ENCODE measurements at places on chromosomes 11 and 22.

DNA sequence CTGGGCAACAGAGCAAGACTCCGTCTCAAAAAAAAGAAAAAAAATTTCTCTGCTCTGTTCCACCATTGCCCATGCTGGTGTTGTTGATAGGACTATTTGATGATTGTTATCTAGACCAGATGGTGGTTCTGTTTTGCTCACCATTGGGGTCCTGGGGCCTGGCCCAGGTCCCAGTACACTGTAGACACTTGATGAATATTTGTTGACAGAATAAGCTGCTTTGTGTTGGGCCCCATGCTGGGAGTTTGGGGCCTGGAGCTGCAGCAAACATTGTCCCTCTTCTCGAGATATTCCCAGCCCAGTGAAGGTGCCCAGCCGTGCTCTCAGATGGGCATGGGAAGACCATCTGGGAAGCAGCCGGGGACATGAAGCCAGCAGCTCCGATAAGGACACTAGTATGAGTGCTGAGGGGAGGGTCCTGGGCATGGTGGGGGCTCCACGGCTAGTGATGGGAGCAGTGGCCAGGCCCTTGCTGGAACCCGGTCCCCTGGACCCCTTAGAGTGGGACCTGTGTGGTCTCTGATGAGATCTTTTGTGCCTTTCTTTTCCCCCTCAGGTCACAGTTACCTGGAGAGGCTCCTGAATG, 13.6 kb downstream of the INCENP start:
- no peak for DNase-seq

DNA sequence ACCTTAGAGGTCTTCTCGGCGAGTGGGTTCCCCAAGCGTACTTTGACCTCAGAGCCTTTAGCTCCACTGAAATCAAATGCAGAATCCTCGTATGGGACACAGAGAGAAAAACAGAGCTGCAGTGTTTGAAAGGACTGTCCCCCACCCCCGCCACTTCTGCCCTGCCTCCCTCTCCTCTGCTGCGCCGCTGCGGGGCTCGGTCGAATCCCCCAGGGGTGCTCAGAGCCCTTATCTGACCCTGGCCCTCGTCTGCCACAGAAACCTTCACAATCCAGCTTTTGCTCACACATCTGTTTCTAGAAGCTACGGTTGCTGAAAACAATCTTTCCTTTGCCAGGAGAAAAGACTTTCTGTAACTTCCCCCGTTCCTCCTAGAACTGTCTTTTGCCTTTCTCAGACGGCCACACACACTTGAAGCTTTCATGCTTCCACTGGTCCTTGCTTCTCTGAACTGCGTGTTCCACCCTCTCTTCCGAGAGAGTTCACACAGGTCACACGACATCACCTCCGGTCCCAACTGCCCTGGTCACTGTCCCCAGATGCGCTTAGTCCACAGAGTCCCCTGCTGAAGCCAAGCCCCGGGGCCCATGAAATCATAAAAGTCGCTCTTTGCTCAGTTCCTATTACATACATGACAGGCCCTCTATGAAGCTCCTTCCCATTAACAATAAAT, 3.7 kb downstream of the SMIM35 start:
- no peak for DNase-seq

GRCh38 chr11:57773026-57773598, 11.5 kb downstream of the CTNND1 start:
- no peak for DNase-seq

- DNase-seq, result no peak
Observed at GRCh38 chr22:35842519-35842913, 124.8 kb downstream of the APOL5 start.

DNA sequence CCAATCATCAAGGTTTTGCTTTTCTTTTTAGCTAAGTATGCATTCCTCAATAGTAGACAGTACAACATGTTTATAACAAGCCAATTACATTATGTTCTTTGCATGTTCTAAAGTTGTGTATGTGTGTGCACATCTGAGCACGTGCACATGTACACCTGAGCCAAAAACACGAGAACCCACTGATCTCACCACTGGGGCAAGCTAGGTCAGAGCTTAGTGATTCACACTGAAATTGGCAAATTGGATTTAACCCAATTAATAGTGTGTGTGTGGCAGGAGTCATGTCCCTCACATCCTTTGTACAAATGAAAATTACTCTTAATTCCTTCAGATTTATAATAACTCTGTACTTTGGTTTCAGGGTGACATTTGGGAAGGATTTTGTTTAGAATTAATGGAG, 145.7 kb upstream of the TEAD1 start:
- no peak for DNase-seq

GRCh38 chr11:48148749-48149148, 67.9 kb upstream of the OR4B1 start:
- no peak for DNase-seq

- DNase-seq, result no peak
Observed at GRCh38 chr11:121892131-121892681, 223.8 kb downstream of the BLID start.

DNA sequence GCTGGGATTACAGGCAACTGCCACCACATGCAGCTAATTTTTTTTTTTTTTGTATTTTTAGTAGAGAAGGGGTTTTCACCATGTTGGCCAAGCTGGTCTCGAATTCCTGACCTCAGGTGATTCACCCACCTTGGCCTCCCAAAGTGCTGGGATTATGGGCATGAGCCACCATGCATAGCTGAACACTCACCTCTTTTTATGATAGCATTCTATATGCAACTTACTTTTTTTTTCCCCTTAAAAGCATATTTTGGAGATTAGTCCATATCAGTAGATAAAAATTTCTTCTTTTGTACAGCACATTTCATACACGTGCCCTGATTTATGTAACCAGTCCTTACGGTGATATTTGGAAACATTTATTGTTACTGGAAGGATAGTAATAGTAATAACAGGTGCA, 14.6 kb downstream of the GTPBP1 start:
- DNase-seq, result no peak

- no peak for DNase-seq
Observed at GRCh38 chr11:68564261-68564660, 103.7 kb downstream of the PPP6R3 start.

- no peak for DNase-seq
Observed at GRCh38 chr22:47318041-47318737, 555.7 kb downstream of the TBC1D22A start.

- no peak for DNase-seq
Observed at GRCh38 chr11:79600711-79601110, 159.9 kb upstream of the TENM4 start.

DNA sequence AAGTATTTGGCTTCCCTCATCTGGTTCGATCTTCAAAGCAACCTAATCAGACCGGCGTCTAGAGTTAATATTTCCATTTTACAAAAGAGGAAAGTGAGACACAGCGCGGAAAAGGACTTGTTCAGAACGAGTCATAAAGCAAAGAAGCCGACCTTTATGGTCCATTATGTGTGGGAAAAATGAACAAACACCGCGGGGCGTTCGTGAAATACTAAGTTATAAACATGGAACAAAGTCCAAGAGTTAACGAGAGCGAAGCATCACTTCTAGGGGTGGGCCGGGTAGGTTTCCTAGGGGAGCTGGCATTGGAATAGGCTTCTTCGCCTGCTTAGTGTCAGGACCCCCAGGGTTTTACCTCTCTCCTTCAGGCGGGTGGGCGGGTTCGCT, 575 bp downstream of the DUSP18 start:
- no peak for DNase-seq

DNA sequence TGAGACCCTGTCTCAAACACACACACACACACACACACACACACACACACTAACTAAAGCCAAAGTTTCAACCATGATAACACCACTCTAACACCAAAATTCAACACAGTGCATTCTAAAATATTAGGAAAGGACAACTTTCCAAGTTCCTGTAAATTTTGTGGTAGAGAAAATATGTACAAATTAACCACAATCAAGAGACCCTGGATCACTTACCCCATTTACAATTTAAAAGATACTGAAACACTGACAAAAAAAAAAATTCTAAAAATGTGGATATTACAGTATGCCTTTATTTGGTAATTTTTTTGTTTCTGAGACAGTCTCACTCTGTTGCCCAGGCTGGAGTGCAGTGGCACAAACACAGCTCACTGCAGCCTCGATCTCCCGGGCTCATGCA, 9.7 kb downstream of the MRTFA start:
- no peak for DNase-seq

- no peak for DNase-seq
Observed at GRCh38 chr11:48099916-48100446, 116.6 kb upstream of the OR4B1 start.

DNA sequence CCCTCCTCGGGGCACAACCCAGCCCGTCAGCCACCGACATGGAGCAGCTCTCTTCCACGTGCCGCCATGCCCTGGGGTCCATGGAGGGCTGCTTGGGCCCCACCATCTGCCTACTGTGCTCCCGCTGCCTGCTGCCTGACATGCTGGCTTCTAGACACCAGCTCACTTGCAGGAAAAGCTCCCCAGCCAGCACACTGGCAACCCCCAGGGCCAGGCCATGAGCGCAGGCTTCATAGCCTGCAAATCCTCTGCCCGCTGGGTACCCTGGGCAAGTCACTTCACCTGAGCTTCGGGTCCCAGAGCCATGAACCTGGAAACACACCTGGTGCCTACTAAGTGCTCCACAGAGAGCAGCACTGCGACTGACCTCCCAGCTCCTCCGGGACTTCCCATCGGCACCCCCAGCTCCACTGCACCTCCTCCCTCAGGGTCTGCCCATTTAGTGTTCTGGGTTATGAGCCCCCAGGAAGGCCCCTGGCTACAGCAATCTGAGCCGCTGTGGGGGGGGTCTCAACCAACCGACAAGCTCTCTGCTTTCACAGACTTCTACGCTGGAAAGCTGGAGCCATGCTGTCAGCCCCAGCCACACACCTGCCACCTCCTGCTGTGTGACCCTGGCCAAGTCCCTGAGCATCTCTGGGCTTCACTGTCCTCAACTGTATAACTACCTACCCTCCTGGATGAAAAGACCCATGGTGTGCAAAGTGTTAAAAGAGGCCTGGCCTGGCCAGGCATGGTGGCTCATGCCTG, 139.2 kb downstream of the CRYBB2 start:
- DNase-seq, result no peak

DNA sequence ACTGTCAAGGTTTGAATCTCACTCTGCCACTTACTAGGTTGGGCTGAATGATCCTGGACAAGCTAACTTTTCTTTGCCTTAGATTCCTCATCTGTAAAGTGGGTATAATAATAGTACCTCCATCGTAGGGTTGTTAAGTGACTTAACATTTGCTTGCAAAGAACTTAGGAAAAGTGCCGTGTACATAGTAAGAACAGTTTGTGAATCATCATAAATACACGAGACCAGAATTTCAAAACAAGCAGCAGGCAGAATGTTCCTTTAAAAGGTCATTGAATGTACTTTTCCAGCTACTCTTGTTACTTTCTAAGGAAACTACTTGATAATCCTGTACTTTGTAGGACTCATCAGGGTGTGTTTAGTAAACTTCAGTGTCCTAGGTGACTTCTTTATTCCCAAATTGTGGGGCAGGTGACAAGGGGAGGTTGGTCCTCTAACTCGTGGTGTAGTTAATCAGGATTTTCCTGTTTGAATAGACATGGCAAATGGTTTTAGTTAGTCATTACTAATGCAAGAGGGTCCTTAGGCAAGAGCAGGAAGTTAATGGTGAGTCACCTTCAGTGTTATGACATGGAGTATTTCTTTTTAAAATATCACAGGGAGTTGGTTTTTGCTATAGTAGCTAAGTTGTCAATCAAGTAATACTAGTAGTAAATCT, 67.9 kb downstream of the YAP1 start:
- DNase-seq, result no peak

DNA sequence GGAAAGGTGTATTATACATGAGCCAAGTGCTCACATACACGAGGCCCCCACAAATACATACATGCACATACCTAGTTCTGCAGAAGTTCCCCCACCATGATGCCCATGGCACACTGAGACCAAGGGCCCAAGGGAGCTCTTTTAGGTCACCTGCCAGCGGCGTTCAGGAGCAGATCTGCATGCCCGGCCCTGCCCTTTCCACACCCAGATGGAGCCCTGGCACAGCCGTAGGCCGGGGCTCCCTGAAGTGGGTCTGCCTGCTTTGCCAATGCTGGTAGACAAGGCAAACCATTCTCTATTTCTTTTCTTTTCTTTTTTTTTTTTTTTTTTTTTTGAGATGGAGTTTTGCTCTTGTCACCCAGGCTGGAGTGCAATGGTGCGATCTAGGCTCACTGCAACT, 21.5 kb downstream of the NFAM1 start:
- no peak for DNase-seq

DNA sequence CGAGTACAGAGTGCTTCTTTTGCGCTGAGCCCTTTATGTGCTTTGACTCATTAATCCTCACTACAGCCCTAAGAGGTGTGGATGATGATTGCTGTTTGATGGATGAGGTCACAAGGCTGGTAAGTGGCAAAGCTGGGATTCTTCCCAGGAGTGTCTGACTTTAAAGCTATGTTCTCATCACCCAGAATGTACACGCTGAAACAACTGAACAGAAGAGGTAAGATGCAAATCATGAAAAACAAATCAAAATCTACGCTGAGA, 37.7 kb upstream of the CREB3L1 start:
- DNase-seq, result no peak

GRCh38 chr11:125157118-125157733, 7.3 kb upstream of the PKNOX2 start:
- DNase-seq, result no peak

DNA sequence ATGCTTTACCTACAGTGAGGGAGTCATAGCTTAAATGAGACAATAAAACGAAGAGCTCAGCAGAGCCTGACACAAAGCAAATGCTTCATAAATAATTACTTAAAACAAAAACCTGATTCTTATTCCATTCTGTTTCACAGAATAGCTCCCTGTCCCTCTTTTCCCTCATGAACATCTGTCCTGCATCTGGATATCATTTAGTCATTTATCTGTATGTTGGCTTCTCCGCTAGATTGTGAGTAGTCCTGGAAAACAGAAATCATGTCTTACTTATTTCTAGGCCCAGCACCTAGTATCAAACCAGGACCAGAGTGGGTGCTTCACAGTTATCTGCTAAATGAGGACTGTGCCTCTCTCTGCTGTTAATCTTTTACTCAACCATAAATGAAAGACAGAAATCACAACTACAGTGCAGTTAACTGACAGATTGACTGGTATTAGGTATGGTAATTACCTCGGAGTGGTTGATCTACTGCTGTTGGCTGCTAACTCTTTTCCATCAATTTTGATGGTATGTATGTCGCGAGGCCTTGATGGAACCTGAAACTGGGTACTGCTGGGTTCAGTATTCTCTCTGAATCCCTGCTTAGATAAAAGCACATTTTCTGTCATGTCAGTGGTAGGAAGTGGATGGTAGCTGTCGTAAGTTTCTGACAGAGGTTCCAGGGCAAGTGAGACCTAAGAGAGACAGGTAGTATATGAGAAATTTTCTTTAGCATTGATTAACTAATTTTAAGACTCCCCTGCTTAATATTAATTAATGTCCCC, 31.5 kb downstream of the C2CD3 start:
- no peak for DNase-seq
